ENCODE measurements at places on chromosomes 4 and X.

GRCh38 chr4:20832826-20833225 is 132.6 kb downstream of the PACRGL start:
- DNase-seq, result no peak

GRCh38 chr4:17544205-17544604 is 29.2 kb downstream of the CLRN2 start:
- DNase-seq, result no peak

GRCh38 chr4:14152834-14153519 is 525.5 kb upstream of the BOD1L1 start:
- no peak for DNase-seq

DNA sequence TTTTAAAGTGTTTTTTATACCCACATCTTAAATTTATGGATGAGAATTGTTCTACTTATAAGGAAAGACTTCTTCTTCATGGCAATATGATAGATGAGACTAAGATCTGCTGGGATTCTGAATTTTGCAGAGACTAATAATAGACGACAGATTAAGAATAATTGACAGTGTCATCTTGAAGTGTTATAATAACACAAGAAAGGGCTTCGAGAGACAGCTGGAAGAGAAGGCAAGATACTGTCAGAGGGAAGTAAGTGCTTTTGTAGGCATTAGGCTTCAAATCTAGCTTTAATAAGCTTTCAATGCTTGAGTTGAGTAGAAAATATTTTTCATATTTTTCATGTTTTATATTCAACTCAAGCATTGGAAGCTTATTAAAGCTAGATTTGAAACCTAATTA is 797.6 kb upstream of the PABPC4L start:
- no peak for DNase-seq

GRCh38 chr4:123435246-123436113 is 38.9 kb downstream of the SPRY1 start:
- no peak for DNase-seq

DNA sequence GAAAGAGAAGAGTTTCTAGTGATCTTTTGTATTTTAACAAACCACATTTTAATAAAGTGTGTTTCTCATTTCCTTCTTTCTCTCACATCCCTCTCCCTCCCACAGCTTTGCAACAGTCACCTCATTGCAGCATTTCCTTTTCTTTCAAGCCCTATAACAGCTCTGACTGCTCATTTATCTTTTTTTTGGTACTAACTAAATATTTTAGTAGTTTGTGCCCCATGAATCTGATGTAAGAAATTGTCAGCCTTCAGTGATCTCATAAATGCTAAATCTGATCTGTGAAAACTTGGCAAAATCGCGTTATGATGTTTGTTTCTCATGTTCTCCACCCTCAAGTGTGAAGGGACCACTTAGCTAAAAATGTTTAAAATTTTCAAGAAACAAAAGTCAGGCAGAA is 258.5 kb upstream of the SLIT2 start:
- no peak for DNase-seq

DNA sequence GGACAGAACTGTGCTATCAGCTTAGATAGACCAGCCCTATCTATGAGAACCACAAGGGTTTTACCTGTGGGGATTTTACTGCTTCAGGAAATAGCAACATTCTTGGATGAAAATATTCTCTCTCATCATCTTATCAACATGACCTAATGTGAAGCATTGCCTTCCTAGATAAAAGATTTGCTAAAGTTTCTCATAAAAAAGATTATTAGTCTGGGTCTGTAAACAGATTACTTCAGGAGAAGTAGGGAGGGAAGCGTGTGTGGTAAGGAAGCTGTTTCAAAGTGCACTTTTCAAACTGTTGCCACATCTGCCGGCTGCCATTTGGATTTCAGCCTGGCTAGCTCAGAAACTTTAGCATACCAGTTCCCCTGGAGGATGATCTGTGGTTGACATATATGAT is at the start of gene NOX1:
TSS of gene NOX1 (minus strand) at position 35 of the 400 bp plus-strand sequence. CDS start 220 bp downstream, outside the sequence.
- no peak for DNase-seq

DNA sequence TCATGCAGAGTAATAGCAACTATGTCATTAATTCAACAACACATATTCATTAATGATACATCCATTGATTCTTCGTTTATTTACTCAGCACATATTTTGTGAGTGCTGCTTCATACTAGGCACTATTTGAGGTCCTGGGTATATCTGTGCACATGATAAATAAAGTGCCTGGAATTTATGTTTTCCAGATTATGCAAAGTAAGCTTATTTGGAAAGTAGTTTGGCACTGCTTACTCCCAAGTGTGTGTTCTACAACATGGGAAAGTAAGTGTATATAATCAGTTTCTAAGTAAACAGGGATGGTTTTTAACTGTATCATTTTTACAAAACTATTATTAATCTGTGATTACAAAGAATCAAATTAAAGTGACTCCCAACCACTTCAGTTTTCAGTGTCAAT is 16.8 kb upstream of the EPGN start:
- no peak for DNase-seq

- no peak for DNase-seq
Measured at GRCh38 chr4:178205826-178206225, 763.6 kb upstream of the AGA start.

DNA sequence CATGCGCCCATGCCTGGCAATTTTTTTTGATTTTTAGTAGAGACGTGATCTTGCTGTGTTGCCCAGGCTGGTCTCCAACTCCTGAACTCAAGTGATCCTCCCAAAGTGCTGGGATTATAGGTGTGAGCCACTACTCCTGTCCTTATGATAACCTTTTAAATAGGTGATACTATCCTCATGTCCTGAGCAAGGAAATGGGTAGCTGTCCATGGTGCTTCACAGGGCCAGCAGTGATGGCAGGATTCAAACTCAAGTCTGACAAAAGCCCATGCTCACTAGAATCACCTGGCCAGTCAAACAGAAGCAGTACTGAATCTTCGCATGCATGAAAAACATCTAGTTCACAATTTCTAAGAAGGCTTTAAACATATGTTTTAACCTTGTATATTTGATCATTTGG is 235.1 kb downstream of the NR3C2 start:
- no peak for DNase-seq

GRCh38 chrX:14003028-14003427 is 26.7 kb downstream of the GEMIN8 start:
- DNase-seq, result no peak

GRCh38 chrX:3252744-3253143 is 93.7 kb downstream of the MXRA5 start:
- no peak for DNase-seq

DNA sequence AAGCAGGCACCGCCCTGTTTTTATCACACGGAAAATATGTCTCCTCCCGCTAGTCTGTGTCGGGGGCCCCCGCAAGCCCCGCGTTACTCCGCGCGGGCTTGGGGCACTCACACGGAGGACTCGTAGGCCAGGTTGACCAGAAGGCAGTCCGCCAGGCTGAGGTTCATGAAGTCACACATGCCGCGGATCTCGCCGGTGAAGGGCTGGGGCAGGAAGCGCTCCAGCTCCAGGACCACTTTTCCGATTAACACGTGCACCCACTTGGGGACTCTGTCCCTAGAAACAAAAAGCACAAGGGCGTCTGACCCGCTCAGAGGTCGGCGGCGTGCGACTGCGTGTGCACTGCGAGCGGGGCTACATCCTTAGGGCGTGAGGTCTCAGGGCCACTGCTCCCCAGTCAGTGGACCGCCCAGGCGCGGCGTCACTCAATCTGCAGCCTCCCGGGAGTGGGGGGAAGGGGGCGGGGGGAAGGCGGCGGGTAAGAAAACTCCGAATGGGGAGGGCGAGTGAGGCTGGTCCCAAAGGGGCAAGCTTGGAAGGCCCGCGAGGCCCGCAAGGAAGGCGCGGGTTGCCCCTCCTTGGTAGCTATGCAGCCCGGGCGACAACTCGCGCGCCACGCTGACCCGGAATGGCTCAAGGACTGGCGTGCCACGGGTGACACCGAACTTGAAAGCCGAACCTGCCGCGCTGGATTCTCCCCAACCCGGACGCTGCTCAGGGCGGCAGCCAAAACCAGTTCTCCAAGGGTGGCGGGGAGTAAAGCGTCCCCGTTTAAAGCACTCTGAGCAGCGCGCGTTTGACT is 722 bp downstream of the NAAA start:
- DNase-seq, result peak; percentile 80

GRCh38 chrX:49103637-49104036 is 19.9 kb downstream of the GPKOW start:
- no peak for DNase-seq

DNA sequence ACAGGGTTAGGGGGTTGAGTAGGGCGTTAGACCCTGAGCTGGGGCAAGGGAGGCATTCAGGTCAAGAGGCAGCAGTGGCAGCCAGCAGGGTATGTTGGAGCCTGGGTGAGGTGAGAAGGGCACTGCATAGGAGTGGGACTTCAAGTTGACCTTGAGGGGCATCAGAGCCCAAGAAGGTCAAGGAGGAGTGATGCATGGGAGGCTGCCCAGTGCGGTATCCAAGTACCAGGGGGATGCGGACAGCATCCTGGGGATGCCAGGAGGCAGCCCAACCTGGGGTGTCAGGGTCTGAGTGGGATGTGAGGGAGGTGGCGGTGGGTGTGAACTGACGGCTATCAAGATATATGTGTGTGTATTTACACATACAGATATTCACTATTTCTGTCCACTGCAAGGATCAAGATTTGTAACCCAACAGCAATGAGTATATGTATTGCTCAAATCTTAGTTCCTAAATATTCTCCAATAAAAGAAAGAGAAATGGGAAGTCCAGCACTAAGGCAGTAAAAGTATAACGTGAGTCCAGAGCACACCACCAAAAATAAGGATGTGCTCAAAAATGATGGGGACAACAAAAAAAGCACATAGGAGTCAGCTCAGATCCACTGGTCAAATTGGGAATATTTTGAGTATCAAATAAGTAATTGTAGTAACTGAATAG is 9.8 kb upstream of the DCLK2 start:
- DNase-seq, result no peak

DNA sequence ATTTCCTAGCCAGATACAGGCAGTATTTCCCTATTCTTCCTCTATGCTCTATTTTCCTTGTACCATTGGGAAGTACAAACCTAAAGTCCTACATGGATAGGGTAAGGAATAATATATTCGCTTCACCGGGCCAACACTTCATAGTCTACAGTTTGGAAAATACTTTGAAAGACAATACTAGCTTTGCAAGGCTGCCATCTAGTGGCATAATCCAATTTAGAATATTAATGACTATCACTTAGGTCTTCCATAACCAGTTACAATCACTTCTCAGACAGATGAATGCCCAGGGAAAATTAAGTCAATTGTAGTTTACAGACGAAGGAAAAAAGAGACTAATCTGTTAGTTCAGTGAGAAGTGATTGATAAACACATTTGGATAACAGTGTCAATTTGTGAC is 141.0 kb upstream of the FAM47C start:
- peak; percentile 1 for DNase-seq

GRCh38 chrX:115367951-115368350 is 78.4 kb downstream of the LUZP4 start:
- no peak for DNase-seq

- no peak for DNase-seq
Measured at GRCh38 chrX:69185141-69185540, 19.9 kb upstream of the PJA1 start.

- DNase-seq, result no peak
Measured at GRCh38 chr4:132299841-132300240, 849.3 kb upstream of the PCDH10 start.

GRCh38 chr4:187937557-187937956 is 58.0 kb upstream of the ZFP42 start:
- no peak for DNase-seq

GRCh38 chrX:2740672-2741071 is 11.2 kb upstream of the XG start:
- DNase-seq, result no peak

GRCh38 chr4:94412658-94413038 is 39.1 kb upstream of the PDLIM5 start:
- DNase-seq, result no peak

DNA sequence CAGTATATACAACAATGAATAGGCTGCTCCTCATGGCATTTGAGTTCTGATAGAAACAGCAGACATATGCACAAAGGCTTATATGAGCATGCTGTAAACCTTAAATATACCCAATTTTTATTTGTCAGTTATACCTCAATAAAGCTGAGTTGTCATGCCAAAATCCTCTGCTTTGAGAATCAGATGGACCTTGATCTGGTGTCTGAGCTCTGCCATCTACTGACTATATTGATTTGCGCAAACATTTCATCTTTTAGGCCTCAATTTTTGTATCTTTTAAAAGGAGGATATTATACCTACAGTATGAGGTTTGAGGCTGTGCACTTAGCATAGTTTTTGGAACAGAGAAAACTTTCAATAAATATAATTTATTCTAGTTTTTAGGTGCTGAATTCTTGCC is 85.2 kb downstream of the PRRG1 start:
- no peak for DNase-seq

GRCh38 chr4:163748449-163748848 is 254.0 kb downstream of the TMA16 start:
- DNase-seq, result no peak

- no peak for DNase-seq
Measured at GRCh38 chr4:13912966-13913365, 285.4 kb upstream of the BOD1L1 start.

DNA sequence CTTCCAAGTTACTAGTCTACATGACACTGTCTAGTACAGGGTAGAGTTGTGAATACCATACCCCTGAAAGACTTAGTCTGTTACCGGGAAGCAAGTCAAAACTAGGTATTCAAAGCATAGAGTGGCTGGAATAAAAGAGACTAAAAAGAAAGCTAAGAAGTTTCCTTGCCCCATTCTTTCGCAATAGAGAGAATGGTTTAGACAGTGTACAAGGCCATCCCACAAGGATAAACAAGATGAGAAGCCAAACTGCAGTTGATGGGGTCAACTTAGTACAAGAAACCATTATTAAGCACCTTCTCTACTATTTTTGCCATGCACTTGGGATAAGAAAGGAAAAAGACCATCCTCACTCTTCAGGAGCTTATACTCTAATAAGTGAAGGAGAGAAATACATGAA is 30.3 kb downstream of the AMMECR1 start:
- no peak for DNase-seq

GRCh38 chr4:2067446-2068197 is 8.5 kb downstream of the NAT8L start:
- no peak for DNase-seq

- no peak for DNase-seq
Measured at GRCh38 chr4:45646885-45647590, 476.8 kb downstream of the GABRG1 start.

DNA sequence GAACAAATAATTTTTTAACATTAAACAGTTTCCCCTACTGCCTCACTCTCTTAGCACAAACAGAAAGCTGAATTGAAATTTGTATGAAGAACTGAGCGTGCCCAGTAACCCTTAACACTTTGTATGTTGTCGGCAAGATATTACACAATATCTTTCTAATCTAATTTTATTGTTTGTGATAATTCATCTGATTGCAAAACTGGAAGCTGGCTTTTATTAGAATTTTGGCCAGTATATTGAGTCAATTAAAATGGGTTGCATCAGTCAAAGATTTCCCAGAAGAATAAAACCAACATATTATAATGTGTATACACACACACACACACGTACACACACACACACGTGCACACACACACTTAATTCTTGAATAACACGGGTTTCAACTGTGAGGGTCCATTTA is 2332.1 kb downstream of the PCDH7 start:
- no peak for DNase-seq
